Activated CD4-positive, CD25-positive, alpha-beta regulatory T cell (primary cell): ENCODE measurements at places on chromosomes 2 and 18.
A peak's percentile ranks its signal among the peaks of the same experiment; 100 is the strongest.

DNA sequence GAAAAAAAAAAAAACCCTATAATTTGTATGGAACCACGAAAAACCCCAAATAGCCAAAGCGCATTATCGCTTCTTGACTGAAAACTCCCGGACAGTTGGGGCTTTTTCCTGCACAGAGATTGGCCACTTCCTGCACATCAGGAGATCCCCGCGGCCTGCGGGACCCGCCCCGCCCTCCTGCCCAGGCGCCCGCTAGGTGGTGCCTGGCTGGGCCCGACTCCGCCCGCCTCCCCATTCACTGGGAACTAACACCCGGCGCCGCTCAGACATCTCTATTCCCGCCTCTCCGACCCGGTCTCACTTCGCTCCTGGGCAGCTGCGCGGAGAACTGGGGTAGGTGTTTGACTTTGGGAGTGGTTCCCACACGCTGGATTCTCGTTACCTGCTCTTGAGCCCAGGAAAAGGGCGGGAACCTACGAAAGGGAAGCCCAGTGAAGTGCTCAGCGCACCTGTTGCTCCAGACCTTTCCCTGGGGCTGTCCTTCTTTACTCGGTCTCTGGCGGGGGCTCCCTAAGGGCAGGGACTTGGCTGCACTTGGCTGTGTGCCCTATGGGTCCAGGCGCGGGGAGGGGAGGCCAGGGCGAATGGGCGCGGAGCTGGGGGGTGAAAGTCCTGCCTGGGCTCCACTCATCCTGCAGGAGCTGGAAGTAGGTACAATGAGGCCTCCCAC lies at the start of gene HMSD:
Gene HMSD, plus strand, starts transcription at position 234 of the 670 bp plus-strand sequence. CDS start 4,155 bp downstream, outside the sequence.
- DNase-seq, result peak; percentile 4

DNA sequence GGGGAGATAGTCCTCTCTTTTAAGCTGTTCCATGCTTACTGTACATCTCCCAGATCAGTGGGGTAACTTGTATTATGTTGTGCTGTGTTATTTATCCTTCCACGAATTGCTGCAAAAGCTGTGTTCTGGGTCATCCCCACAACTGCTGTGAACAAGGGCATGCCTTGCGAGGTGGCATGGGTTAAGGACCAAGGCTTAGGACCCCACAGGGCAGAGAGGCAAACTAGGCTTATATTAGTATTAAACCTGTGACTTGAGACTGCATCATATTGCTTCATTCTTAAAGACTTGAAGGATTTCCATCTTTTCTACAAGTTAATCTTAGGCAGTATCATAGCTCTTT lies 19.9 kb downstream of the RND3 start:
- DNase-seq, result no peak

GRCh38 chr2:55232863-55233657 lies 572 bp downstream of the RPS27A start:
- peak; percentile 14 for DNase-seq

GRCh38 chr2:88095022-88095421 lies 27.4 kb downstream of the SMYD1 start:
- DNase-seq, result no peak

DNA sequence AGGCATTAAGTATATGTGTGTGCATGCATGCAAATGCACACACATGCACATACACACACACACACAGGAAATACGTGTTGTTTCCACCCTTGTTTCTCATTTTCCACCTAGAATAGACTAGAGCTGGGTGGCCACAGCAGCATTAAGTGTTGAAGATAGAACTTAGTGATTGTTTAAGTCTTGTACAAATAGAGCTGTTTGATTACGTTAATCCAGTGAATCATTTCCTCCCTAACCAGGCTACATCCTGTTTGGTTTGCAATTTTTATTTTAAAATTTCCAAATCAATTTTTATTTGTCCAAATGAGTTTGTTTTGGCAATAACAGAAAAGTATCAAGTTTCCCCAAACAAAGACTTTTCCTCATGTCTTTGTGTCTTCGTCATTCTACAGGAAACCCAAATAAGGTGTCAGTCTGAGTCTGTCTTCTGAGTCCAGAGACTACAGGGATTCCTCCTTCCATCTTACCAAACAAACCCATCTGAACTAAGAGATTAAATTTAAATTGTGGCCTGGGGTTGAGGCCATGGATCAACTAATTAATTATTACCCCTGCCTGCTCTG lies 74.6 kb upstream of the GALNT5 start:
- no peak for DNase-seq

- no peak for DNase-seq
Measured at GRCh38 chr18:21943456-21943855, 202.9 kb downstream of the MIB1 start.

- DNase-seq, result no peak
Measured at GRCh38 chr2:174662859-174663258, 65.3 kb upstream of the WIPF1 start.

DNA sequence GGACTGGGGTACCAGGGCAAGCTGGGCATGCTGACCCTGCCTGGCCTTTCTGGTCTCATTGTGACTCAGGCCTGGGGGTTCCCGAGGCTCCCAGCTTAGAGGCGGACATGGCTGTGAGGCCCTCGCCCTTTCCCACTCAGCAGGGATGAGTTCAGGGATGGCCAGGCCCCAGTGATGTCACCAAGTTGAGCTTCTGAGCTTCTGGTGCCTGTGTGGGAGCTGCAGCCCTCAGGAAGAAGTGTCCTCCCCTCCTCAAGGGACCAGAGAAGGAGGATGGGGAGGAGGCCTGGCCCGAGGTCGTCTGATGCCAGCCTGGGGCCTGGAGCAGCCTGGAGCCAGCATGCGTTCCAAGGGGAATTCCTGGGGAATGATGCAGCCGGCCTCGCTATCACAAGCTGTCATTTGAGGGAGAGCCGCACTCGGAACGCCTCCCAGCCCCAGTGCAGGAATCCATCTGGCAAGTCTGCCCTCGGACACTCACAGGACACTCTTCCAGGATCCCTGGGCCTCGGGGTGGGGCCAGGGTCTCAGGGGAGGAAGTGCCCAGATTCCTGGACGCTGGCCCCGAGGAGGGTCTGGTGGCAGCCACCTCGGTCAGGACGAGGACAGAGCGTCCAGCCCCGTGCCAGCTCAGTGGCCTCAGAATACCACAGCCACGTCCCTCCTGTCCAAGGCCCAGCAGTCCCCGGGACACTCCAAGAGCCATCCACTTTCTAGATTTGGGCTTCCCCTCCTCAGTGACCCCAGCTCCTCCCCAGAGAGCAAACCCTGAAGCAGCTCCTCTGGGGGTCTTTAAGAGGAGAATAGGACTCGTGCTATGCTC lies 61.2 kb upstream of the GPC1 start:
- DNase-seq, result no peak

DNA sequence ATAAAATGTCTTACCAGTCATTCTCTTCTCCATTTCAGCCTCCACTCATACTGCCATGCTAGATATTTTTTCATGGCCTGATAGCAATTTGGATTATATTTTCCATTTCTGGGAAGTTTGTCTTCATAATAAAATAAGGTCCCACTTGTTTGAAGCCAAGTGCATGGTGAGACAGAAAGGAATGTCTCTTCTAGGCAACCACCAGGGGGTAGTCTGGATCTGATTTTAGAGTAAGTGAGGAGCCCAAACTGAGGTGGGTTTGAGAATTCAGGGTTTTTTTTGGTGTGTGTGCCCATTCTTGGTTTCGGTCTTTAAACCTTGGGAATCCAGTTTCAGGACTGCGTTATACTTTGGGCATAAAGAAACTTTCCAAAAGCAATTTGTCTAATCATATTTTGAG lies 315.5 kb downstream of the RPRM start:
- no peak for DNase-seq

DNA sequence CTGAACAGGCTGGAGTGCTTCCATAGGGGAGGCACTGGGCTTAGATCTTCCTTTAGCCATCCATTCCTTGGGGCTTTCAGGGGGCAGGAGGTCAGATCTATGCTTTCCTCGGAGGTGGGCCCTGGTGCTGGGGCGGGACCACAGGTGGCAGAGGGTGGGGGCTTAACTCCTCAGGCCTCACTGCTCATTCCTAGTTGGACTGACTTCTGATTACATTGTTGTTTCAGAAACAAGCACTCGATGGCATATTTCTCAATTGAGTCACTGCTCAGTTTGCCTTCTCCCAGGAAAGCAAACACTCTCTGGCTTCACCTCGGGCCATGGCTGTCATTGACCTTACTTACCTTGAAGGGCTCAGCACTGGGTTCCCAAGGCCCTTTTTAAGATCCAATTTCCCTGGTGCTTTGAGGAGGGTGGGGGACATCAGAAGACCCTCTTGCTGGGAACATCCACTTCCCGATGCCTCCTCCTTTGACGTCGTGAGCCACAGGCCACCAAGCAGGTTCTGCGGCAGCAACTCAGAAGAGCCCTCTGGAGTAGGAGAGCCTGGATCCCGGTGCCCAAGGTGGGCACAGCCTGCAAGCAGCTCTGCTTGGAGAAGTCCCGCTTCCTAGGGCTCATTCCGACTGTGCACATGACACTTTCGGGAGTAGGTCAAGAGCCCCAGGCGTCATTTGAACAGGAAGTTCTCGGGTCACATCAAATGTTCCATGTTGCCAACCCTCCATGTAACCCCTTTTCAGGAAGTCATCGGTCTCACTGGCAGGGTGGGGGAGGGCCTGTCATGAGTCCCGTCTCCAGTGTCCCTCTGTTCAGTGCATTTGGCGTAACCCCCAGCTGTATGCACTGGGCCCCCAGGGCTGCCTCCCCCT lies 40.6 kb downstream of the SDC1 start:
- no peak for DNase-seq

GRCh38 chr2:230124757-230125431 lies 56.2 kb upstream of the SLC16A14 start:
- no peak for DNase-seq

- DNase-seq, result no peak
Measured at GRCh38 chr2:27962006-27962405, 71.5 kb downstream of the BABAM2 start.

- no peak for DNase-seq
Measured at GRCh38 chr2:118371515-118371914, 283.2 kb downstream of the INSIG2 start.

DNA sequence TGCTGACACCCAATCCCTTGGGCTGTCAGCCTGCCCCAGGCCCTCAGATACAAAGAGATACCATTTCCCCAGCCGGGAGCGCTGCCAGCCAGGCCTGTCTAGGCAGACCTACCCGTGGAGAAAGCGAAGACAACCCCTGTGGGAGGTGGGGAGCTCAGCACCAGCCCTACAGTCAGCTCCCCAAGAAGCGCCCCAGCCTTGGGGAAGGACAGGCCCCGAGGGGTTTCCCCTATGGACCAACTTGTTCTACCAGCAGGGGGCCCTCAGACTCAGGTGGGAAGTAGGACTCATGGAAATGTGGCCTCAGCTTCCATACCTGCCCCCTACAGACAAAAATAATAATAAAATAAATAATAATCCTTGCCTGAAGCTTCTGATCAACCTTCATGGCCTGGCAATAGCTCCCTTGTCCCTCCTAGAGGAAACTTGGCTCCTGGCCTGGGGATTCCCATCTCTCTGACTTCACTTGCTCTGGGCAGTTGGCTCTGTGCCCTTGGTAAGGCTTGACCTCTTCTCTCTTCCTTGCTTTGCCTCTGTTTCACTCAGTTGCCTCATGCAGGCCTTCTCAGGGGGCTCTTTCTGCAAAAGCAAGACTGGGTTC lies 7.0 kb downstream of the SLC35F6 start:
- DNase-seq, result no peak

GRCh38 chr2:115691409-115691808 lies 1249.0 kb downstream of the DPP10 start:
- DNase-seq, result no peak

GRCh38 chr18:36454848-36455458 lies 157.4 kb downstream of the FHOD3 start:
- DNase-seq, result no peak

DNA sequence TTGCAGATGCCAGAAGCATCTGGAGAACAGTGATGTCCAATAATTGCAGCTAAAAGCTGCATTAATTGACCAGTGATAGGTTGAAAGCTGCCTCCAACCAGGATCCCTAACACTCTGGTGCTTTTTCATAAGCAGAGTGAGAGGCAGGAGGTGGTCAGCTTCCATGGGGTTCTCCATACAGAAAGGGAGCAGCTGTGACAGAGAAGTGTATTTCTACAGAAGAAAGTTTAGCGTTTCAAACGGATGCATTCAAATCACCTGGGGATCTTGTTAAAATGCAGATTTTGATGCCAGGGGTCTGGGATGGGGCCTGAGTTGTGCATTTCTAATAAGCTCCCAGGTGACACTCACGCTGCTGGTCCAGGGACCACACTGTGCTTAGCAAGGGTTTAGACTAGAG lies 216.5 kb upstream of the NRP2 start:
- no peak for DNase-seq

DNA sequence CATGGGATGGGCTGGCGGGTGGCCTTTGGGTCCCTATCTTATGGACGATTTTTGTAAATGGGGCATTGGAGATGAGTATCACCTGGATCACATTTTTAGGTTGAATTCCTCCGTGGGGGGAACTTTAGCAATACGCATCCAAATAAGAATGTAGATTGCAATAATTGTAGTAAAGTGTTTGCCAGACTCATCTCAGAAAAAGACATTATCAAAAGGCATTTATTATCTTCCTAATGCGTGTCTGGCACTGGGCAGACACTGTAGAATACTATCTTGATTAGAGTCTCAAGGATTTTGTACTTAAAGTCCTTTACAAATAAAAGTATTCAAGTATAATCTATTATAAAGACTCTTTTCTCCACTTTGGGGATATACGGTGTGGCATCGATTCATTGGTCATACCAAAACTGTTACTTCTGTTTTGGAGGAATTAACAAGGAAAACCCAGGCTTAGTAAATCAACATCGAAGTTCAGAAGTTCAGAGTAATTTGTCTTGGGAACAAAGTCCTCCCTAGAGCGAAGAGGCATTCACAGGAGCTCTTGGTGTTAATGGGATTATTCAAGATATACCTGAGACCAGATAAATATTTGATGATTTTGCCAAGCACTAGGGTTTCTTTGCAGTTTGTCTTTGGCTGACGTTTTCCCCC lies 578 bp upstream of the ACKR3 start:
- DNase-seq, result no peak

DNA sequence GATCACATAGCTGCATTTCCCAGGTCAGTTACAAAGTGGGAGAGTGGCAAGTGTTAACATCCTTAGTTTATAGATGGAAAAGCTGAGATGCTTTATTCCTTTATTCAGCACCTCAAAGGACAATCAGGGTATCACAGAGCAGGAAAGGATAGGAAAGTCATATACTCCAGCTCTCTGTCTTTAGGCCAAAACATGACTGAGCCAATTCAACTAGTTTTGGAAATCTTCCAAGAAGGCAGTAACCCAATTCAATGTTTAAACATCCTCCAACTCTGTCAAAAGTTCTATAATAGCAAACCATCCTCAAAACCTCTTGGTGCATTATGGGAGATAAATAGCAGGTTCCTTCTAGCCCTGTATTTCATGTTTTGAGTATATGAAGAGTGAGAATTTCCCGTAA lies 25.2 kb downstream of the CASP8 start:
- no peak for DNase-seq

DNA sequence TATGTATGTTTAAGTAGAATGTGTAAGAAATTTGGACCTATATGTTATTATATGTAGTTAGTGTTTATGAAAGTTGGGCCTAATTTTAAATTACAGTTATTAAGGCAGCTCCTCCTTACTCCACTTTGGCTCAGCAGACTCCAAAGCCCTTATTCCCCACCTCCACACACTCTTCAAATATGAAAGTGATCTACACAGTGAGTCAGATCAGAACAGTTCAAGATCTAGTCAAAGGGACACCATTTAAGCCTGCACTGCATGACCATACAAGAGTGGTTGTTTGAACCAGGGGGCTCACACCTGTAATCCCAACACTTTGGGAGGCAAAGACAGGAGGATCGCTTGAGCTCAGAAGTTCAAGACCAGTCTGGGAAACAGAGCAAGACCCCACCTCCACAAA lies 21.2 kb upstream of the PMAIP1 start:
- DNase-seq, result no peak

GRCh38 chr2:112880696-112881095 lies 30.3 kb upstream of the IL37 start:
- no peak for DNase-seq
